ENCODE measurements at places on chromosomes 12 and 14.
A peak's percentile ranks its signal among the peaks of the same experiment; 100 is the strongest.

- DNase-seq: no peak
Observed at GRCh38 chr12:85725991-85726390, 110.2 kb downstream of the RASSF9 start.

GRCh38 chr12:132307976-132308852 is 21.2 kb downstream of the GALNT9 start:
- DNase-seq: no peak

DNA sequence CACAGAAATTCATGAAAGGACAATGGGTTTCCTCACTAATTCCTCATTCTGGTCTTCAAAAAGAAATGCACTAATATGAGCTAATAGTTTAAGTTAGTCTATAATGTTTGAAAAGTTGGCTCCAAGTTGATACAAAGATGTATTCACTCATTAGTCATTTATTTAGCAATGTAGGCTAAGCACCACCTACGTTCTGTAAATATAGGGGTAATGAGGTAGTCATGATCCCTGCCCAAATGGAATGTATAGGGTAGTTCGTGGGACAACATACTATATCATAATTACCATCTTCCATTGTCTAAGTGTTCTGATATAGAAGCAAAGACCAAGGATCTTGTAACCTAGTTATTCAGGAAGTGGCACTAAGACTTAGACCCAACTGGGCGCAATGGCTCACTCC is 86.5 kb downstream of the DIO2 start:
- DNase-seq: no peak

- no peak for DNase-seq
Observed at GRCh38 chr12:115998794-115999478, 278.6 kb downstream of the MED13L start.

DNA sequence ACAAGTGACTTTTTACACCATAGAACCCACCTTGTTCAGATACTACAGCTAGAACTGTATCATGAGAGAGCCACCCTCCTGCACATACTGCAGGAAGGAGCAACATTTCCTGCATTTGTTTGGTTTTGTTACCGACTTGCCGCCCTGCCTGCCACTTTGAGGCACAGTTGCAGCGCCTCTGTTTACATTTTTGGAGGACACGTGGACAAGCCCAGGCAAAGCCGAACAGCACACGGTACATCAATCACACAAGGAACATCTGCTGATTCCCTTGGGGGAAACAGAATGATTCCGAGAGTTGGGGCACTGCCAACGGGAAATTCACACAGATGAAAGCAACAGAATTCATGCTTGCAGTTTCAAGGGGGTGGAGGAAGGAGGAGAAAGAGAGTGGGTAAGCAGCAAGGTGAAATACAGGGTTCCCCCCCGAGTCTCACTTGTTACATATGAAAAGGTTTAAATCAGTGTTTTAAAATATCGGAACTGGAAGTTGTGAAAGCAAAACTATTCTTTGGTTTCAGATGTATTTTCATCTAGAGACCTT is 110.7 kb downstream of the BTG1 start:
- DNase-seq: peak; percentile 51

DNA sequence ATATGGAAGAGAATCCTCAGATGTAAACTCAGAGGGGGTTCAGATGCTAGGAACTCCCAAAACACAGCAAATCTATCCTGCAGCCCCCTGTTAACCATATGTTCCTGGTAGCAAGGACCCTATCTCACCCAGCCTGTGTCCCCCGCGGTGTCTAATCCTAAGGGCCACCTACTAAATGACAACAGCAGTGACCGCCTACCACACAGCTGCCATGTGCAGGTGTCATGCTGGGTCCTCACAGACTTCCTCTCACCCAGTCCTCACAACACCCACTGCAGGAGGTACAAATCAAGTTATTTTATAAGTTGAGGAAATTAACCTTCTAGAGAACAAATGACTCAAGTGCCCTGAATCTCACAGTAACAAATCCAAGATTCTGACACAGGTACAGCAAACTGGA is 73.9 kb downstream of the ITPK1 start:
- DNase-seq: no peak

DNA sequence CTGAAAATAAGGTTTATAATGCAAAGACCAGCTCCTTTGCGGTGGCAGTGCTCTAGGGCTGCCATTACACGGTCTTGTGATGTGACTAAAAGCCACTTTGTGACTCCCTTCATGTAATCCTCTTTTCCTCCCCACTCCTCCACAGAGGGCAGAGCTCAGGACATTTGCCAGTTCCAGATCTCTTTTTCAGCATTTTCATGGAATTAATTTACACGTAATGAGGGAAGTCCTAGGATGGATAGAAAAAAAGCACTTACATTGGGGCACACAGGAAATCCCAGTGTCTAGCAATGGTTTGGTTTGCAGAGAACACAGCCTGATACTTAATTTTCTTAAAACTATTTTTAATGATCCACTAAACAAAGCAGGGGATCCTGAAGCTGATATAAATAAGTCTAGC is 17.5 kb upstream of the ATF1 start:
- DNase-seq: no peak

- no peak for DNase-seq
Observed at GRCh38 chr12:92049403-92049802, 96.2 kb downstream of the BTG1 start.

- DNase-seq: no peak
Observed at GRCh38 chr14:70665448-70666360, 24.0 kb downstream of the TTC9 start.

- DNase-seq: peak; percentile 51
Observed at GRCh38 chr12:15558915-15559528, 230.2 kb downstream of the EPS8 start.

- peak; percentile 43 for DNase-seq
Observed at GRCh38 chr14:35366056-35366451, 38.5 kb downstream of the NFKBIA start.

DNA sequence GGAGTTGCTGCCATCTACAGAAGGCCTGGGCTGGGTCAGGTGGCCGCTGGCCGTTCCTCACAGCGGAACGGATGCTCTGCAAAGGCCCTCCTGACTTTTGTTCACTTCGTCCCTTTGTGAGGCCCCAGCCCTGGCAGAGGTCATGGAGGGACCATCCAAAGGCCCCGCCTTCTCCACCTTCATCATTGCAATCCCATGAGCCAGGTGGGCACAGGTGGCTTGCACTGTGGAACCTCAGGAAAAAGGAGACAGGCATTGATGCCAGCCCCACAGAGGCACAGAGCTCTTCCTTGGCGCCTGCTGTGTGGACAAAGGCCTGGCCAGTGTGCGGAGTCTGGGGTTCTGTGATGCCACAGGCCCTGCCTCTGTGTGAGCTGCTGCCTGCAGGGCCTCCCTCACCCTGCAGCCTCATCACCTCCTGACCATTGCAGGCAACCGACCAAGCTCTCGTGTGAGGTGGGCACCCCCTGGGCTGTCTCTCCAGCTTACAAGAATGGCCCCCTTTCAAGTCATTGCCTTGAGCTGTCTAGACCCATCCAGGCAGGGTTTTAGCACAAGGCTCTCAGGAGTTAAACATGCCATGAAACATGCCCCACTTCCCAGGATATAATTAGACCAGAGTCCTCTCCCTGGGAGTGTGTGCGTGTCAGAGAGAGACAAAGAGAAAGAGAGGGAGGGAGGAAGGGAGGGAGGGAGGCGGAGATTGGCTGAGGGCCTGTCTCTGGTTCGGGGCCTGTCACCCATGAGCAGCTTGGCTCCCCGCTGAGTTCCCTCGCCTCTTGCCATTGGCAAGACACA is 19.3 kb downstream of the NFKBIA start:
- DNase-seq: no peak

DNA sequence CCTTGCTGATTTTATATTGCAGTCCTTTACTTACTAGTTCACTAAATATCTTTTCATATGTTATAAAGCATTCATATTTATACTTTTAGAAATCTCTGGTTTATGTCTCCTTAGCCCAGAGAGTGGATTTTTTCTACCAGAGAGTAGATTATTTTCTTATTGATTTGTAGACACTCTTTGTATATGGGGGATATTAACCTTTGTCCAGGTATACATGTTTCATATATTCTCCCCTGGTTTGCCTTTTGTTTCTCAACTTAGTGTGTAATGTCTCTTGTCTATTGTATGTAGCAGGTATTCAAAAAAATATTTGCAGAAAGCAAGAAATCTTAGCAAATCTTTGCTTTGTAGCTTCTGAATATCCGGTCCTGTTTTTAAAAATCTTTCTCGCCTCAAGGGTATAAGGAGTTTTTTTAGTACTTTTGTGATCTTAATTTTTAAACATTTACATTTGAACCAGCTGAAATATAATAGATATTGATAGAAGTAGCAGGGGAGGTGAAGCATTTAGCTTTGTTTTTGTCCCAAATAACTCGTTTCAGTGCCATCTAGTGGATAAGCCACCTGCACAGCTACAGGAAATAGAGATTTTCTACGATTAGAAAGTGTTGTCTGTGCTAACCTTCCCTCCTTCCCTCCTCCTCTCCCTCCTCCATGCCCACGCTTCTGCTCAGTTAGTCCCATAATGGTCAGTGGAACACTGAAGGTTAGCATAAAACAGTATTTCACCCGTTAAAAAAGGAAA is 97.0 kb downstream of the PHETA1 start:
- no peak for DNase-seq

DNA sequence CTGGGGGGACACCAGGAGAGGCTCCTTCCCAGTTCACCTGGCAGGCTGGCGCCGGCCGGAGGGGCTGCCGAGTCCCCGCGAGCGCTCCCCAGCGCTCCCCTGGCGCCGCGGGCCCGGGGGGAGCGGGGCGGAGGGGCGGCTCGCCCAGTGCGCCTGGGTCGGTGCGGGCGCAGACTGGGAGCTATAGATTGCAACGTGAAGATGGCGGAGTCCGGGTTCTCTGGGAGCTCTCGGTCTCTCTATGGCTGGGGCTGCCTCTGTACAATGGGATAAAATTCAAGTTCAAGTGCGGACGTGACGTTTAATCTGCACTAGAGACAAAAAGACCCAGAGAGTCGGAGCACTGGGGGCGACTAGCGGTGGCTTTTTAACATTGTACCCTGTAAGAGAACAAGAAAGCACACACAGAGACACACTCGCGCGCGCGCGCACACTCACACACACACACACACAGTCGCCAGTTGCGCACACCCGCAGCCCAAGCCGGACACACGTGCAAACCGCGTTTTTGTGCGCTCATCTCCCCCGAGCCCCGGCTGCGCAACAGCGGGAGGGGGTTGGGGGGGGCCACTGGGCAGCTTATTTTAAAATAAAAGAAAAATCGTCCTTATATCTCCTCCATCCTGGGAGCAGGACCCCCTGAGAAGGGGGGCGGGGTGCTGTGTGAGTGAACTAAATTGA is at the start of gene BCL11B:
Gene BCL11B (minus strand): TSS at position 247 of the 681 bp plus-strand sequence. CDS start 979 bp downstream, outside the sequence.
- peak; percentile 95 for DNase-seq

DNA sequence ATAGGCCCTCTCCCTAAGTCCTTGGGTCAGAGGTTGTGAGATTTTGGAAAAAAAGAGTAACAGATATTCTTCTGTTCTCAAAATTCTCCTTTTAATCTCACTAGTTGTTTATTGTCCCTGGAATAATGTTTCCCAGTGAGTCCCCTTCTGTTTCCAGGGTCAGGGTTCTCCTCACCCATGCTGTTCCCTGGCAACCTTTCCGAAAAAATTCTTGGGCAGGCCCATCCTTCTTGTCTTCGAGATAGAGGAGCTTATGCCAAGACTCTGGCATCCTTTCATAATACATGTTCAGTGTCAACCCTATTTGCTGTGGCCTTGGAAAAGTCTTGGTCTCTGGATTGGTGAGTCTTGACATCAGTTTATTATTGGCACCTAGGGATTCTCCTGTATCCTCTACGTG is 212.4 kb upstream of the FAR2 start:
- DNase-seq: no peak

GRCh38 chr12:56941299-56942017 is 7.2 kb upstream of the SDR9C7 start:
- DNase-seq: peak; percentile 59

DNA sequence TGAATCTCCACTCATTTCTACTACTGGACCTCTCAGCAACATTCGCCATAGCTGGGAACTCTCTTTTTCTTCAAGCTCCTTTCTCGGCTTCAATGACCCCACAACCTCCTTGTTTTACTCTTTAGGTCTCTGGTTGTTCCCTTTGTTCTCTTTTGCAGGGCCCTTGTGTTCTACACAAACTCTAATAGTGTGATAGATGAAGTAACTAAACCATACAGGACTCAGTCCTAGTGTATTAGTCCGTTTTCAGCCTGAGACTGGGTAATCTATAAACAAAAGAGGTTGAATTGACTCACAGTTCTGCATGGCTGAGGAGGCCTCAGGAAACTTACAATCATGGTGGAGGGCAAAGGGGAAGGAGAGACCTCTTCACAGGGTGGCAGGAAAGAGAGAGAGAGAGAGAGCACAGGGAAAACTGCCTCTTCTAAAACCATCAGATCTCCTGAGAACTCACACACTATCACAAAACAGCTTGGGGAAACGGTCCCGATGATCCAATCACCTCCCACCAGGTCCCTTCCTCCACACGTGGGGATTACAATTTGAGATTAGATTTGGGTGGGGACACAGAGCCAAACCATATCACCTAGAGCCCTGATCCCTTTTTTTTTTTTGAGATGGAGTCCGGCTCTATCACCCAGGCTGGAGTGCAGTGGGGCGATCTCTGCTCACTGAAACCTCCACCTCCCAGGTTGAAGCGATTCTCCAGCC is 32.0 kb upstream of the WNK1 start:
- no peak for DNase-seq
